Naive B cell (primary cell): ENCODE measurements at places on chromosomes 2 and 18. TPM values are rescaled to one million over a fixed set of nuclear protein-coding genes. Genes with fewer than 3 reads are reported as not detected.
A peak's percentile ranks its signal among the peaks of the same experiment; 100 is the strongest.

DNPEP gene
- 78.6 TPM for polyA plus RNA-seq

SIX3 gene
- not detected for polyA plus RNA-seq

TTC39C gene
- 34.5 TPM for polyA plus RNA-seq

CNDP1 gene
- polyA plus RNA-seq, result not detected

MOGAT1 gene
- not detected for polyA plus RNA-seq

DNA sequence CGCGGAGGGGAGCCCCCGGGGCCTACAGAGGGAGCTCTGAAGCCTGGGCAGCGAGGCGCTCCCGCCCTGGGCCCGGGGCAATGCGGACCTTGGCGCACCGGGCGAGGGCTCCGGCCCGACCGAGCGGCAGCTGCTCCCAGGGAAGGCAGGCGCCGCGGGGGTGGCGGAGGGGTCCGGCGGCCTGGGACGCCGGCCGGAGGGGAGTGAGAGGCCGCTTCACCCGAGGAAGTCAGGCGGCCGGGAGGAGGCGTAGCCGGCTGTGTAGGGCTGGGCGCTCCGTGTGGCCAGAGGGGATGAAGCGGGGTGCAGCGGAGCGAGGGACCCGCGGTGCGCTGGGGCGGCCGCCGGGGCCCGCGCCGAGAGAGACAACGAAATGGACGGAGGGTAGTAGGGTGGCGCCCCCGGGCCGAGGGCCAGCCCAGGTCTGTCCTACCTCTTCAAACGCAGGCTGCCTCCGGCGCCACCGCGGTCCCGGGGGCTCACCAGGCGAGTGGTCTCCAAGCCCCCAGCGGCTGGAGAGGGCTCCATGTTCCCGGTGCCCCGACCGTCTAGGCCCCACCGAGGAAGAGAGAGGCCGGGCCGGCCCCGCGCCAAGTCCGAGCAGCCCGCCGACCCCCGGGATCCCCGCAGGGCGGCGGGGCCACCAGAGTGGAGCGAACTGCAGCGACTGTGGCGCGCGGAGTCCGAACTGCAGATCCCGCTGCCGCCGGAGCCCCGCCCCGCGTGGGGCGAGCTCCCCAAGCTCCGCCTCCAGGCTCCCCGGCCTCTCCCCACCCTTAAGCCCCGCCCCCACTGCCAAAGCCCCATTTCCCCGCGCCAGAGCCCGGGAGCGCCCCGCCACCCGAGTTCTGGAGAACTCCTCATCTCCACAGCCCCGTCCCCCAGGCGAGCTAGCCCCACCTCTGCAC, at the start of gene SLC30A3:
Gene SLC30A3 (minus strand): TSS at position 669 of the 908 bp plus-strand sequence. CDS start 141 bp downstream, at position 528.
- H3K27ac ChIP-seq, result no peak within 1 kb of the TSS
- peak; percentile 51 for DNase-seq
- H3K4me3 ChIP-seq, result peak within 1 kb of the TSS; percentile 95
- H3K36me3 ChIP-seq, result peaks cover 15% of the 10 kb centered on the region
- H3K27me3 ChIP-seq, result peaks cover 55% of the 10 kb centered on the region

DNA sequence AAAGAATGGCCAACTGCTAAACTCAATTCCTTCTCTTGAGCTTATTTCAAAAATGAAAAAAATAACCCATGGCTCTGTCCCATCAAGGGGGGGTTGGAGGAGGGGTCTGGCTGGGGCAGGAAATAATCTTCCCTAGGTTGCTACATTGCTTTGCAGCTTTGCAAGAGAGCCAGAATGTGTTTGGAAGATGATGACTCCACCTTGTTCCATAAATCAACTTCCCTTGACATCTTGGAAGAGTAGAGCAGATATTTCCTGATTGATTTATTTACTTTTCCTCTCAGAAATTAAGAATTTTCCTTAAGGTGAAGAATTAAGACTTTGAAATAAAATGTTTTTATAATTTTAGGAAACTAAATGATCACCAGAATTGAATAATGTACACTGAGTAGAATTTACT, 41.3 kb downstream of the ESCO1 start:
- no peak overlapping the region for H3K4me3 ChIP-seq
- no peak for DNase-seq

DNA sequence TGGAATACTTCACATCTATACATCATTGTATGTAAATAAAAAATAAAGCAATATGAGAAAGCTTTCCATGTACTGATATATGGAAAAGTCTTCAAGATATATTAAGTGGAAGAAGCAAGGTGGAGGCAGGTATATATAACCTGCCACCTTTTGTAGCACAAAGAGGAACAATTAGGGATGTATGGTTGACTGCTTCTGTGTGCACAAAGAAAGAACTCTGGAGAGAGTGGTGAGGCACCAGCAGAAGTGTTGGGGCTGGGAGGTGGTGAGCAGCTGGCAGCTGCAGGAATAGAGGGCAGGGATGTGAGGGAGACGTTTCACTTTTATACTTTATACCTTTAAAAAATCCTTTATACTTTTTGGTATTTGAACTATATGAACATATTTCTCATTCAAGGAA, 26.1 kb downstream of the KIF5C start:
- no peak overlapping the region for H3K4me3 ChIP-seq
- peaks cover 9% of the 10 kb centered on the region for H3K4me1 ChIP-seq
- no peaks in the 10 kb centered on the region for H3K27me3 ChIP-seq
- DNase-seq, result no peak
- H3K36me3 ChIP-seq, result peaks cover 11% of the 10 kb centered on the region

MPPE1 gene
- polyA plus RNA-seq, result 50.5 TPM

DNA sequence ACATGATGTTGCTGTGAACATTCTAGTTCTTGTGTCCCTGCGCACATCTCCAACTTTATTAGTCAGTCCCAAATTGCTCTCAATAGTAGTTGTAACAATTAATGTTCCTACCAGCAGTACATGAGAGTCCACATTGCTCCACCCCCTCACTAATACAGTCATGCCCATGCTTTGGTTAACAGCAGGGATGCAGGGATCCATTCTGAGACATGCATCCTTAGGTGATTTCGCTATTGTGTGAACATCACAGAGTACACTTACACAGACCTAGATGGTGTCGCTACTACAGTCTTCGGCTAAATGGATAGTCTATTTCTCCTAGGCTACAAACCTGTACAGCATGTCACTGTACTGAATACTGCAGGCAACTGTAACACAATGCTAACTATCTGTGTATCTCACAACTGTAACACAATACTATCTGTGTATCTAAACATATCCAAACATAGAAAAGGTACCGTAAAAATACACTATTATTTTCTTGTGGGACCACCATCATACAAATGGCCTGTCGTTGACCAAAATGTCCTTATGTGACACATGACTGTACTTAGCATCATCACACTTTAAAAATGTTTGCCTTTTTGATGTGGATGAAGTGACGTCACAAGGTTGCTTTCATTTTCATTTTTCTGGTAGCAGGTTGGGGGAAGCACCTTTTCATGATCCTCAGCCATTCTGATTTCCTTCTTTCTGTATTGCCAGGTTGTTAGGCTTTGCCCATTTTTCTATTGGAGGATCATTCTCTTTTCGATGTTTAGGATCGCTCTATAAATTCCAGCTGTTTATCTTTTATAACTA, 82.9 kb upstream of the RNF152 start:
- peaks cover 4% of the 10 kb centered on the region for H3K27me3 ChIP-seq
- no peak overlapping the region for H3K4me3 ChIP-seq
- H3K36me3 ChIP-seq, result no peaks in the 10 kb centered on the region

CBLN2 gene
- not detected for polyA plus RNA-seq
